Glutamatergic neuron (in vitro differentiated cells): ENCODE measurements at places on chromosomes 1 and 21. TPM values are rescaled to one million over a fixed set of nuclear protein-coding genes. Genes with fewer than 3 reads are reported as not detected.

GRCh38 chr21:44298301-44298700 lies 1.6 kb upstream of the PFKL start:
- H3K27ac ChIP-seq = no peak overlapping the region
- no peak for DNase-seq
- H3K4me3 ChIP-seq = no peak overlapping the region
- no peaks in the 10 kb centered on the region for H3K36me3 ChIP-seq
- H3K27me3 ChIP-seq = peaks cover 10% of the 10 kb centered on the region

GRCh38 chr1:151839457-151840403 lies at the start of gene C2CD4D:
Gene C2CD4D (minus strand): TSS chr1:151839820. CDS start chr1:151838989, 831 bp downstream.
- peak within 1 kb of the TSS; percentile 11 for H3K27ac ChIP-seq
- no peaks in the 10 kb centered on the region for H3K36me3 ChIP-seq
- peak; percentile 58 for DNase-seq
- peaks cover 4% of the 10 kb centered on the region for H3K4me1 ChIP-seq
- H3K4me3 ChIP-seq = peak within 1 kb of the TSS; percentile 82

The GRIK3 gene
- total RNA-seq = 60.1 TPM

DNA sequence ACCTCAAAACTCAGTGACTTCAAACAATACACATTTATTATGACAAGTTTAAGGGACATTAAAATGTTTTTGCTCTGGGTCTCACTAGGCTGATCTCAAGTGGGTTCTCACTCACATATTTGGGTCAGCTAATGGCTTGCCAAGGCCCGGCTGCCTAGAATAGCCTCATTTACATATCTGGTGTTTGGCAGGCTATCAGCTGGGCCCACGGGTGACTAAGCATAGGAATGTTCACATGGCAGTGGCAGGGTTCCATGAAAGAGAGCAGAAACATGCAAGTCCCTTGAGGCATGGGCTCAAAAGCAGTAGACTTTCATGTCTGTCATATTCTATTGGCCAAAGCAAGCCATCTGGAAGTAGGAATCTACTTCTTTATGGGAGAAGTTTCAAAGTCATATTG lies 492.6 kb downstream of the KCNT2 start:
- peaks cover 4% of the 10 kb centered on the region for H3K4me1 ChIP-seq
- DNase-seq = no peak
- no peak overlapping the region for H3K27ac ChIP-seq
- no peaks in the 10 kb centered on the region for H3K27me3 ChIP-seq
- H3K4me3 ChIP-seq = no peak overlapping the region

DNA sequence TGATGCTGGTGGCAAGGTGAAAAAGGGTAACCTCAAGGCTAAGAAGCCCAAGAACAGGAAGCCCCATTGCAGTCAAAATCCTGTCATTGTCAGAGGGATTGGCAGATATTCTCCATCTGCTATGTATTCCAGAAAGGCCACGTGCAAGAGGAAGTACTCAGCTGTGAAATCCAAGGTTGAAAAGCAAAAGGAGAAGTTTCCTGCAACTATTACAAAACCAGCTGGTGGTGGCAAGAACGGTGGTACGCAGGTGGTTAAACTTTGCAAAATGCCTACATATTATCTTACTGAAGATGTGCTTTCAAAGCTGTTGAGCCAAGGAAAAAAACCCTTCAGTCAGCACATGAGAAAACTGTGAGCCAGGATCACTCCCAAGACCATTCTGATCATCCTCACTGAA lies 13.7 kb upstream of the VPS45 start:
- no peaks in the 10 kb centered on the region for H3K27me3 ChIP-seq
- H3K4me3 ChIP-seq = no peak overlapping the region
- no peak for DNase-seq
- no peaks in the 10 kb centered on the region for H3K36me3 ChIP-seq
- H3K4me1 ChIP-seq = no peaks in the 10 kb centered on the region
- H3K27ac ChIP-seq = no peak overlapping the region

GRCh38 chr1:24917327-24918074 lies 12.6 kb downstream of the RUNX3 start:
- peaks cover 11% of the 10 kb centered on the region for H3K4me1 ChIP-seq
- peaks cover 6% of the 10 kb centered on the region for H3K27me3 ChIP-seq

The UROD gene
- total RNA-seq = 90.4 TPM

- H3K4me1 ChIP-seq = peaks cover 13% of the 10 kb centered on the region
- H3K27me3 ChIP-seq = peaks cover 1% of the 10 kb centered on the region
- H3K36me3 ChIP-seq = no peaks in the 10 kb centered on the region
- no peak for DNase-seq
Measured at GRCh38 chr1:224683936-224684335, 67.8 kb downstream of the CNIH3 start.

DNA sequence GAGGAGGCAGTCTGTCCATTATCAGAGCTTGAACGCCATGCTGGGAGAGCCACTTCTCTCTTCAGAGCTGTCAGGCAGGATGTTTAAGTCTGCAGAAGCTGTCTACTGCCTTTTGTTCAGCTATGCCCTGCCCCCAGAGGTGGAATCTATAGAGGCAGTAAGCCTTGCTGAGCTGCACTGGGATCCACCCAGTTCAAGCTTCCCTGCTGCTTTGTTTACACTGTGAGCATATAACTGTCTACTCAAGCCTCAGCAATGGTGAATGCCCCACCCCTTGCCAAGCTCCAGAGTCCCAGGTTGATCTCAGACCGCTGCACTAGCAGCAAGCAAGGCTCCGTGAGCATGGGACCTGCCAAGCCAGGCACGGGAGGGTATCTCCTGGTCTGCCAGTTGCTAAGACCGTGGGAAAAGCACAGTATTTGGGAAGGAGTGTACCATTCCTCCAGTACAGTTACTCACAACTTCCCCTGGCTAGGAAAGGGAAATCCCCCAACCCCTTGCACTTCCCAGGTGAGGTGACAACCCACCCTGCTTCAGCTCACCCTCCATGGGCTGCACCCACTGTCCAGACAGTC lies 32.5 kb downstream of the RGS13 start:
- DNase-seq = no peak
- peaks cover 2% of the 10 kb centered on the region for H3K27me3 ChIP-seq
- no peaks in the 10 kb centered on the region for H3K36me3 ChIP-seq
- no peak overlapping the region for H3K27ac ChIP-seq

GRCh38 chr1:101567582-101568189 lies 330.9 kb downstream of the S1PR1 start:
- no peaks in the 10 kb centered on the region for H3K4me1 ChIP-seq
- H3K27me3 ChIP-seq = no peaks in the 10 kb centered on the region
- no peak overlapping the region for H3K4me3 ChIP-seq
- peak; percentile 62 for DNase-seq
- H3K36me3 ChIP-seq = no peaks in the 10 kb centered on the region

DNA sequence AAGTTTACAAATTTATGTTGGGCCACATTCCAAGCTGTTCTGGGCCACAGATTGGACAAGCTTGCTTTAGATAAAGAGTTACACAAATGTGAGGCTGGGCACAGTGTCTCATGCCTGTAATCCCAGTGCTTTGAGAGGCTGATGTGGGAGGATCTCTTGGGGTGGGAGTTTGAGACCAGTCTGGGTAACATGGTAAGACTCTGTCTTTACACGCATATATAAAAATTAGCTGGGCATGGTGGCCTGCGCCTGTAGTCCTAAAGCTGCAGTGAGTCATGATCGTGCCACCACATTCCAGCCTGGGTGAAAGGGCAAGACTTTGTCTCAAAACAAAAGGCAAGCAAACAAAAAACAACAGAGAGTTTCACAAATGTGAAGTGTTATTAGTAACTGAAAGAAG lies 5.9 kb upstream of the VCAM1 start:
- no peaks in the 10 kb centered on the region for H3K27me3 ChIP-seq
- H3K4me1 ChIP-seq = no peaks in the 10 kb centered on the region
- DNase-seq = no peak

GRCh38 chr1:119859647-119860046 lies 36.7 kb downstream of the ADAM30 start:
- no peaks in the 10 kb centered on the region for H3K36me3 ChIP-seq
- H3K27me3 ChIP-seq = no peaks in the 10 kb centered on the region
- DNase-seq = no peak
- H3K27ac ChIP-seq = no peak overlapping the region

DNA sequence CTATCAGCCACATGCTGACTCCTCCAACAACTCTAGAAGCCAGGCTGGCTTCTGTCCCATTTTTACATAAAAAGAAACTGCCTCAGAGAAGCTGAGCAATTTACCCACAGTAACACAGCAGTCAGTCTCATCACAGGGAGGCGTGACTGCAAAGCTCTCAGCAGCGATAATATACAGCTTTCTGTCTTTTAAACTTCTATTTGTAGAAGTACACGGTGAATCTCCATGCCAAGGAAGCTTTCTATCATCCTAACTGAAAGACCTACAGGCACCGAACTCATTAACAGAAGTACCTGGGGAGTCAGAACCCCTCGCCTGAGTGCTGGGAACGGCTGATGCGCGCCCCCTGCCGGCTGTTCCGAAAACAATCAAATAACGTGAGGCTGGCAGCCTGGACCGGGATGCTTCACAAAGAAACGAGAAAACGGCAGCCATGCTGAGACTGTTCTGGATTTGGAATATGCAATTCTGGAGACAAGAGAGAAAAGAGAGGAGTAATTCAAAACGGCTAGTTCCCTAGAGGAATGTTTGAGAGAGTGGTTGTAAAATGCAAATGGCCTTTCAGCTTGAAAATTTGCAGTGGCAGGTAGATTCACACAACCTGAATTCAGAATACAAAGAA lies 43.5 kb upstream of the RAB4A start:
- H3K27ac ChIP-seq = peak overlapping the region; percentile 2
- no peaks in the 10 kb centered on the region for H3K36me3 ChIP-seq
- no peak overlapping the region for H3K4me3 ChIP-seq
- peaks cover 17% of the 10 kb centered on the region for H3K4me1 ChIP-seq

The ZNF683 gene
- not detected for total RNA-seq
